Activated T-cell treated with anti-CD3 and anti-CD28 coated beads for 4 hours (primary cell): ENCODE measurements at places on chromosomes 4 and X.
A peak's percentile ranks its signal among the peaks of the same experiment; 100 is the strongest.

DNA sequence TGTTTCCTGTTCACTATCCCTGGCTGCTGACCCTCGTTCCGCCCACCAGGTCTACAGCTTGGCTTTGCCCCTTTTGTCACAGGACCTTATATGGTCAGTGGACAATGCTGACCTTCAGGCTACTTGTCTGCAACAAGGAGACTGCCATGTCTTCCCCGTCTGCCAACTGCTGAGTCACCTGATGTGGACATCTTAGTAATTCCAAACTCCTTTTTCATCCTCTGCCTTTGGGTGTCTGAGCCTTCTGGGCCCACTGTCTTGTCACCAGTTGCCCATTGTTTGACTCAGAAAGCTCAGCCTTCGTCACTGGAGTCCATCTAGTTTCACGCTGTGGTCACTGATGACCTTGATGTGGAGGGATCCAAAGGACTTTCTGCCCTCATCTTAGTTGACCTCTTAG, 30.2 kb downstream of the GPRIN3 start:
- DNase-seq: no peak

- DNase-seq: no peak
Observed at GRCh38 chr4:1770245-1770644, 22.8 kb upstream of the FGFR3 start.

- no peak for DNase-seq
Observed at GRCh38 chr4:178192611-178193010, 750.4 kb upstream of the AGA start.

GRCh38 chr4:184282251-184282713, 64.6 kb upstream of the ENPP6 start:
- no peak for DNase-seq

GRCh38 chrX:45351478-45351877, 150.8 kb upstream of the DIPK2B start:
- DNase-seq: no peak

- DNase-seq: no peak
Observed at GRCh38 chr4:79922011-79922410, 151.0 kb downstream of the ANTXR2 start.

DNA sequence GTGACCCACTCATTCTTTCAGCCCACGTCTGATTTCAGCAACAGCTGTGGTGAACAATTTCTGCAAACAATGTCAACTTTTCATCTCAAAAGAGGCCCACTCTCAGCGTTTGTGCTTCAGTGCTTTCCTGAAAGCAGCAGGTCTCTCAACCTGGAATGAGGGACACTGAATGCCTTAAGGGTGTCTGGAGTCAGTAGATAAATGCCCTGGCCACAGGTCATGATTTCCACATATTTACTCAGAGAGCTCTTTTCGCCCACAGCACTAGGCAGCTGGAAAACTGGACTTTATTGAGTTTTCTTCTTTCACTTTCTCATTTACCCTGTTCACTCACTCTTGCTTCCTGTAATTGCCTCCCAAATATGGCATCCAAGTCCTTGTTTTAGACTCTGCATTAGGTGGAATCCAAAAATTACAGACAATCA, 52.8 kb downstream of the NPFFR2 start:
- DNase-seq: no peak

DNA sequence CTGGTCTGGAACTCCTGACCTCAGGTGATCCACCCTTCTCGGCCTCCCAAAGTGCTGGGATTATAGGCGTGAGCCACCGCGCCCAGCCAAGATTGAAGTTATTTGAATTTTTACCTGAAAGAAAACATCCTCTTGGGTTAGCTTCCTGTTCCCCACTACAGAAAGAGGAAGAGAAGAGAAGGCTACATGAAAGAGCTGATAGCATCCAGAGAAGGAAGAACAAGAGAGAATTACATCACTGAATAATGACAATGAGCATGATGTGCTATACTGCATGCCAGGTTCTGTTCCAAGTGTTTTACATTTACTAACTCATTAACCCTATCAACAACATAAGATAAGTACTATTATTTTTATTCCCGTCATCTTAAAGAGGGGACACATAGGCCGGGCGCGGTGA, 11.5 kb upstream of the TBC1D1 start:
- DNase-seq: no peak

GRCh38 chrX:40151211-40152172, 53.7 kb upstream of the BCOR start:
- no peak for DNase-seq

DNA sequence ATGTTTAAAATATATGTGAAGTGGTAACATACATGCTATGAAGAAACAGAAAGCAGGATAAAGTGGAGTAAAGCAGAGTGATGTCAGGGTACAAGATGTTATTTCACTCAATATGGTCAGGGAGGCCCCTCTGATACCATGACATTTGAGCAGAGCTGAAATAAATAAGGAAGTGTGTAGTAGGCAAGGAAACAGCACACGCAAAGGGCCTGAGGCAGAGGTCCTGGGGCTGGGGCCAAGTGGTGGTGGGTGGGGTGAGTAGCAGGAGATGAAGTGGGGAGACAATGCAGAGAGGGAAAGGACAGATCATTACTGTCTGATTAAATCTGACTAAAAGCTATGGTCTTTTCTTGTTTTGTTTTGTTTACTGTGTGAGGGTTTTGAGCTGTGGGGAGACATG, 61.1 kb downstream of the FAM13A start:
- DNase-seq: no peak

GRCh38 chr4:85498068-85498733, 23.3 kb downstream of the ARHGAP24 start:
- no peak for DNase-seq

- no peak for DNase-seq
Observed at GRCh38 chrX:68717196-68717595, 69.7 kb downstream of the STARD8 start.

GRCh38 chr4:81227968-81228367, 12.9 kb upstream of the PRKG2 start:
- DNase-seq: no peak

- no peak for DNase-seq
Observed at GRCh38 chr4:68570122-68570507, 6.0 kb downstream of the UGT2B17 start.

DNA sequence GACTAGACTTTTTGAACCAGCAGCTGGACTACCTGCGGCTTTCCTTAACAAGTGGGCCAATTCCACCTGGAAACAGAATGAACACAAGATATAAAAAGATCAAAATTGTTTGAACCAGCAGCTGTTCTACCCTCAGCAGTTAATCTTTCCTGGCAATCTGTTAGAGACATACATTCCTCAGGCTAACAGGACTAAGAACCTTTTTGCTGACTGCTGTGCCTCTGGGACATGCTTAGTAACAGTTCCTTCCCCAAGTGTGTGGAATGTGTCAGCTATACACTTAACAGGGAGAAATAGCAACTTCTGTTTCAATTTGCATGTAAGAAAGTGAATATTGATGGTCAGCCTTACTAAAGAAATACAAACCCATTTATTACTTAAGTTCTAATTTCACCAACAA, 554.4 kb downstream of the ARAP2 start:
- no peak for DNase-seq

GRCh38 chr4:80201252-80202151, 4.2 kb downstream of the PRDM8 start:
- peak; percentile 73 for DNase-seq

DNA sequence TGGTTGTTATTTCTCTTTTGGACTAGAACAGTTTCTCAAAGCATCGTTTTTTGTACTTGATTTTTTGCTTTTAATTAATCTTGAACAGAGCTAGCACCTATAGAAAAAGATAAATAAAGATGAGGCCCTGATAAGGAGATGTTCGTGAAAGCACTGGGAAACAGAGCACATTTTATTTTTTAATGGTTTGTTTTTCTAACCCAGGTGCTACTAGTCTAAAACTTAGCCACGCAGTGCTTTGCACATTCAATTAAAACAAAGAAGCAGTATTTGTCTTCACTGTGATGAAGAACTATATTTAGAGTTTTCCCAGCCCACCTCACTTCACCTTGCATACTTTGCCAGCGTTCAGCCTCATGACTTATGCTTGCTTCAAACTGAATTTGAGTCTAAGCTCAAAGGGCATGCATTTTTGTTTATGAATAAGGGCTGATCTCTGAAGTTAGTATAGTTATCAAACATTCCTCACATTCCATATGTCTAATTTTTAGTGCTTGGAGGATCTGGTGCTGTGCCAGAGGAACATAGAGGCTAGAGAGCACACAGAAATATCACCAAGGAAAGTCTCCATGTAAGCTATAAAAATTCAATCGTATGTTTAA, 76.7 kb downstream of the WWC2 start:
- DNase-seq: no peak

DNA sequence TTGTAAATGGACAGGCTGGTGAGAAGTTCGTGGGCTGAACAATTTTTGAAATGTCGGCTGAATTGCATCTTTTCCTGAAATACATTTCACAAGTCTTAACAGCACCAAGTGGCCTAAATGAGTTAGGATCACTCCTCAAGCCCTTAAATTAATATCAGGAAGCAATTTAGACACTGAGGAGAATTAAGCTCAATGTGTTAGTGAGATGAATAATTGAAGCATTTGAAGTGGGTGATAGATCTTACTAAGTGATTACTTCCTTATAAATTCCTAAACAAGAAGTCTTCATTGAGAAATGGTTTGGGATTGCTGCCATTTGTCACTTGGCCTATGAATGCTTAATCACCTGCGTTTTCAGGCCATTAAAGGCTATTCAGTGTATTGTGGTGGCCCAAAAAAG, 116.8 kb downstream of the NAA11 start:
- DNase-seq: no peak

GRCh38 chrX:153588021-153588781, 10.7 kb downstream of the CCNQ start:
- DNase-seq: no peak

DNA sequence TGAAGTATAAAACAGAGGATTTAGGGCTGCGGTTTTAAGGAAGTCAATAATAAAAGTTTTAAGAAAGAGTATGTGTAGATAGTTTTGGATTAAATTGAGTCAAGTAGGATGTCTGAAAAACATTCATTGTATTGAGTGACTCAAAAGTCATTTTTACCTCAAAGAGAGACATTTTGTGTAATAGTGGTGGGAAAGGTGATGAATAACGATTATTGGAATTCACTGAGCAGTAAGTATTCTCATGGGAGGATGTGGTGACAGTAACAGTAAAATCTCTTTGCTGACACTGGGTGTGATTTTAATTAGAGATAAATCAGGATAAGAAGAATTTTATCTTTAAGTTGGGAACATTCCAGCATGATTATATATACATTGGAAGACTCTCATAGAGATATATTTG, 233.6 kb downstream of the PDHA2 start:
- DNase-seq: no peak

DNA sequence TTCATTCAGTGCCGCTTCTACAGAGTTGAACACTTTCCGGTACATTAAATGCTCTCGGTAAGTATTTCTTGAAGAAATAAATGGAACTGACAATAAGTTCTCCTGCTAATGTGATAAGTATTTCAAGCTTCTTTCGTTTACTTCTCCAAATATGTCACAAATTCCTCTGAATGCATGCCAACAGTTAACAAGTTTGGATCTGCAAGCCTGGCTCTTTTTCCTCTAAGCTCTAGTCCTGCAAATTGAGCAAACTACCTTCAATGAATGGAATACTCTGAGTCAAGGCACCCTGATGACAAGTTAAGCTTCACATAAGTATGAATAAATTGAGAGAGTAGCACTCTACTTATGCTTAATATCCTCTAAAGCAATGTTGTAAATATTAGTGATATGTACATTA, 403.6 kb downstream of the PDGFC start:
- DNase-seq: no peak

- DNase-seq: no peak
Observed at GRCh38 chr4:15506464-15506863, 36.8 kb downstream of the CC2D2A start.

- no peak for DNase-seq
Observed at GRCh38 chrX:9317176-9317575, 147.7 kb upstream of the TBL1X start.

DNA sequence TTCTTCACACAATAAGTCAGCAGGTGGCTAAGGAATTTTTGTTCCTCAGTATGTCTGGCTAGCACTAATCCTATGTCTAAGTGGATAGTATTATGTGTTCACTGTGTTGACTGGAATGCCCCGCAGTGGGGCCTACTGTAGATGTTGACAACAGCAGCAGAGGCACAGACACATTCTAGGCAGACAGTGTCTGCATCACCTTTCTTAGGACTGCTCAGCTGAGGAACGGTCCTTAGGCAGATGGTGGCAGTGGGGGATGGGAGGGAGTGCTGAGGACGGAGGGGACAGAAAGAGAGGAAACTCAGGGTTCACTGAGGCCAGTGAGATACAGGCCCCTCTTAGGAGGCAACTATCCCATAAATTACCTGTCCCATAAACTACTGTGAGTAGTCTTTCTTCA, 44.6 kb upstream of the LEF1 start:
- DNase-seq: no peak

DNA sequence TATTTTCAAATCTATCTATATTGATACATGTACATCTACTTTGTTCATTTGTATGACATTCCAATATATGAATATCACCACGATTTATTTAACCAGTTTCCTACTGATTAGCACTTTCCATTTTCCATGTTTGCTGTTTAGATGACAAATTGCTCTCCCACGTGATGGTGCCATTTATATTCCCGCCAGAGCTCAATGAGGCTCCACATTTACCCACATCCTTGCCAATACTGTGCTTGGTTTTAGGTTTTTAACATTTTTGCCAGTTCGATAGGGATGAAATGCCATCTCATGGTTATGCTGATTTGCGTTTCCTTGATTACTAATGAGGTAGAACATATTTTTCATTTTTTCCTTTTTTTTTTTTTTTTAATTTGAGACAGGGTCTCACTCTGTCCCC, 86.7 kb upstream of the TRIM2 start:
- no peak for DNase-seq

DNA sequence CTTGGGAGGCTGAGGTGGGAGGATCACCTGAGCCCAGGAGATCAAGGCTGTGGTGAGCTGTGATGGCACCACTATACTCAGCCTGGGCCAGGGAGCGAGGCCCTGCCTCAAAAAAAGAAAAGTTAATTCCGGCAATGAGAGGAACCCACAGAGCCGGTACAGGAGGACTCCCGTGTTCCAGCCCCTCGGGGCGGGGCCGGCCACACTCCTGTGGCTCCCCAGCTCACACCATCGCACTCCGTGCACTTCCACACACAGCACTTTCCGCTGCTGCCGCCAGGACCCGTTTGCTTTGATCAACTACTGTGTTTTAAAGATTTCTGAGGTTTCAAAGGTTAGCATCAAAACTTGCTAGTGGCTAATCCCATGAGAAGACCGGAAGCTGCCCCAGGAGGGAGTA, 171.7 kb downstream of the AFAP1 start:
- DNase-seq: no peak

DNA sequence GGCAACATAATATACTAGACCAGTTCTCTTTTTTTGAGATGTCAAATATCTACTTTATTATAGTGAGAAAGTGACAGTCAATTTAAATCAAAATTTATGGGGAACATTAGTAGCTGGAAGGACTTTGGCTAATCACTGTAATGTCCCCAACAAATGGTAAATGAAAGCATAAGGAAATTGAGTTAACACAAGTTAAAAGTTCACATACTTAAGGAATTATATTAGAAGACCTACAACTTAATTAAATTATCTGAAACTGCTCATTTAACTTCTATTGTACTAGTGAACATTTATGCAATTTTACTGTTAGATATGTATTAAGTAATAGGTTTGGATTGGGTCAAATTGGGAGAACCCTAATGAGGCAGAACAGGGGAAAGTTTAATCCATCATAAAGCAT, 160.3 kb upstream of the TENM3 start:
- no peak for DNase-seq
